Activated naive CD4-positive, alpha-beta T cell treated with Interleukin-2 at 50 U/mL for 16 hours (primary cell): ENCODE measurements at places on chromosomes 16 and 17.

DNA sequence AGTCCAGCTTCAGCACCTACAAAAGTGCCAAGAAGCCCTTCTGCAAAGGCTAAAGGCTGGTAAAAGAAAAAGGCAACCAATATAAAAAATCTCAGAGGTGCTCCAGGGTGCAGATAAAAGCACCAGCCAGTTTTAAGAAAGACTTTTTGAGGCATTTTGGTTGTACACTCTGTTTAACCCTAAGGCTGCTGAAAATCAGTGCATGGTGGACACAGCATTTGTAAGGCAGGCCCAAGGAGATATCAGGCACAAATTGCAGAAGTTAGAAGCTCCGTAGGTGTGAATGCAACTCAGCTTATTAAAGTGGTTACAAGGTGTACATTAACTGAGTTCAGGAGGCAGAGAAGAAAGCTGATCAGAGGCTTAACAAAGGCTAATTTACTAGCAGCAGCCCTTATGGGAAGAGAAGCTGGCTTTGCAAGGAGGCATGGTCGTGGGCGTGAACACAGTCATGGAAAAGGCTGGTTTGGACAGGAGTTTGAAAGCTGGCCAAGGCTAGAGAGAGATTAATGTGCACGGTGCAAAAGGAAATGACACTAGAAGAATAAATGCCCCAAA, 21.1 kb downstream of the ACSM1 start:
- DNase-seq, result no peak

- DNase-seq, result no peak
Observed at GRCh38 chr17:68954146-68954896, 871 bp downstream of the ABCA8 start.

- no peak for DNase-seq
Observed at GRCh38 chr17:2391597-2392251, 9.1 kb downstream of the MNT start.

DNA sequence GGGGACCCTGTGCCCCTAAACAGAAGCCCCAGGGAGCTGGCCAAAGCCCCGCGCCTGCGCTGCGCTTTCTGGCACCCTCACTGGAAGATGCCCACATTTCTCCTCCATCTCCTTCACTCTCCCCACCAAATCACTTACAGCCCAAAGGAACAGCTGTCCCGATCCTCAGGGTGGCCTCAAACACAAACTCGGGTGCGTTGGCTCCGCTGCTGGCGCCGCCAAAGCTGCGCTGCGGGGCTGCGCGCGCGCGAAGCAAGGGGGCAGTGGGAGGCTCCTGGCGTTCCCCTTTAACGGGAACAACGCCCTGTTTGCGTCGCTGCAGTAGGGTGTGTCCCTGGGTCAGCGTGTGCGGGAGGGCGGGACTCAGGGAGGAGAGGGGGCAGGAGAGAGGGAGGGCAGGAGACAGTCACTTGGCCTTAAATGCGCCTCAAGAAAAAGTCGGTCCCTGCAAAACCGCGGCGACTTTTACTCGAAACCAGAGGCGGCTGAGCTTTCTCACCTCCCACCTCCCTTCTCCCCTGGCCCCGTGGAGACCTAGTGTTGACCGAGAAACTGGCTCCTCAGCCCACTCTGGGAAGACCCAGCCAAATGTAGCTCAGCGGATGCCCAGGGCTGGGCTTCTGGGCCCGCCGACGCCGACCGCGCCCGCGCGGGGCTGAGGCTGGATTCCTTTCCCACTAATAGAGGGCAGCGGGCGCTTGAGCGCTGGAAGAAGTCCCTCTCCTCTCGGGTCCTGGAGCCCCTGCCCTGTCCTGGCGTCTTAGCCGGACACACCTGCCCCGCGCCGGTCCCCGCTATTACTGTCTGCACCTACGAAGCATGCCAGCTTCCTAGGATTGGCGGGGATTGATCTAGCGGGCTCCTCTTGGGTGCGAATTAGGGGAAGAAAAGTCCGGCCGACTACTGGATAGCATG, 2.6 kb downstream of the PMP22 start:
- no peak for DNase-seq

- no peak for DNase-seq
Observed at GRCh38 chr17:12209632-12210191, 189.0 kb downstream of the MAP2K4 start.
